ENCODE measurements at places on chromosomes 5 and 9.
A peak's percentile ranks its signal among the peaks of the same experiment; 100 is the strongest.

GRCh38 chr5:173786286-173787187 is 101.6 kb upstream of the CPEB4 start:
- no peak for DNase-seq

DNA sequence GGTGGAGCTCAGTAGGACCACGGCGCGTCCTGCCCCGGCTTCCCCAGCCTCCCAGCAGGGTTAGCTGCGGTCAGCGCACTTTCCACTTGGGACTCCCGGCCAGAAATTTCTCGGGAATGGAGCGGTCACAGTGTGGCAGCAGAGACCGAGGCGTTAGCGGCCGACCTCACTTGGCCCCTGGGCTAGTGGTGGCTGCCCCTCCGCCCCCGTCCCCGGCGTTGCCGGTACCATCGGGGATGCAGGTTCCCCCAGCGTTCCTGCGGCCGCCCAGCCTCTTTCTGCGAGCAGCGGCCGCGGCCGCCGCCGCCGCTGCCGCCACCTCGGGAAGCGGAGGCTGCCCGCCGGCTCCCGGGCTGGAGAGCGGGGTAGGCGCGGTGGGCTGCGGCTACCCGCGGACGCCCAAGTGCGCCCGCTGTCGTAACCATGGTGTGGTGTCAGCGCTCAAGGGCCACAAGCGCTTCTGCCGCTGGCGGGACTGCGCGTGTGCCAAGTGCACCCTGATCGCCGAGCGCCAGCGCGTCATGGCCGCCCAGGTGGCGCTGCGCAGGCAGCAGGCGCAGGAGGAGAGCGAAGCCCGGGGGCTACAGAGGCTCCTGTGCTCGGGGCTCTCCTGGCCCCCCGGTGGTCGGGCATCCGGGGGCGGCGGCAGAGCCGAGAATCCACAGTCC is 460 bp downstream of the DMRTA1 start:
- DNase-seq, result peak; percentile 55

DNA sequence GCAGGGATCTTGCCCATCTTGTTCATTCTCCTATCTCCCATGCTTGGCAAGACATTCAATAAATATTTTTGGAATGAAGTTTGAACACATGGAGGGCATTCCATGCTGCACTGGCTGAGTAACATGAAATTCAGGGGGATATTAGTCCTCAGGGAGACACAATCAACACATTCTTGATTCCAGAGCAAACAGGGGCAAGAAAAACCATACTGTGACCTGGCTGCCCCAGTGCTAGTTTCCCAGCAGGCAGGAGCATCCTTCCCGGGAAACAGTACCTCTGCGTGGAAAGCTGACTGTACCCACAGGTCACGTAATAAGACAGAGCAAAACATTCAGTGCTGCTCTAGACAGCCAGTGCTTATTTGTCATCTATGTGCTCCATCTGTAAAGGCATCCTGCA is 66.3 kb upstream of the SPOCK1 start:
- DNase-seq, result no peak

GRCh38 chr5:72232838-72233237 is 87.2 kb downstream of the MRPS27 start:
- DNase-seq, result no peak

DNA sequence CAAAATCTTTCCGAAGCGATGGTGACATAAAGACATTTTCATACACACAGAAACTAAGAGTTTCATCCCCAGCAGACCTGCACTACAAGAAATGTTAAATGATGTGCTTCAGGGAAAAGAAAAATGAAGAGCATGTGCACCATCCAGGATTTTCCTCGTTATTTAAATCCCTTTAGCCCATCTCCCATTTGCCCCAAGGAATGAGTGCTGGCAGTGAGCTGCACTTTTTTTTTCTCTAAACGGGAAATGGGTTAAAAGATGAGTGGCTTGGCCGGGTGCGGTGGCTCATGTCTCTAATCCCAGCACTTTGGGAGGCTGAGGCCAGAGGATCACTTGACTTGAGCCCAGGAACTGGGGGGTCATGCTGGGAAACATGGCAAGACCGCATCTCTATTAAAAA is 6.8 kb upstream of the LRRC14B start:
- no peak for DNase-seq

DNA sequence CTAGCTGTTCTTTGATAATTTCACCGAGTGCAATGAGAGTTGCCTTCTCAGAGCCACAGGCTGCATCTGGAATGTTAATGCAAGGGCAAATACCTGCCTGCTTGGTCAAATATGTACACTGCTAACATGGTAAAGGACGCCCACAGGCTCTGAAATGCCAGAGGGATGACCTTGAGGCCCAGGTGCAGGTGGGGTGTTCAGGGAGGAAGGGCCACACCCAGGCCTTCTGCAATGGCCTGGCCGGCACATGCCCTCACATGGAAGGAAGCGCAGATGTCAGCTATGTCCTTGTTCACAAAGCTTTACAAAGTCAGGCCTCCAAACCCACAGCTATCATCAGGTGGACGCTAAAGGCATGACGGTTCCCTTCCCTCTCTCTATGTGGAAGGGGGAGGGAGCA is 48.6 kb downstream of the HRH2 start:
- no peak for DNase-seq

- no peak for DNase-seq
These were observed 131.5 kb upstream of the TNC start for GRCh38 chr9:115249488-115249887.

GRCh38 chr5:176855598-176855997 is 43.5 kb downstream of the HK3 start:
- no peak for DNase-seq

- DNase-seq, result no peak
These were observed 232.7 kb downstream of the CCDC171 start for GRCh38 chr9:15785584-15785983.

GRCh38 chr5:62283005-62283404 is 23.0 kb upstream of the KIF2A start:
- DNase-seq, result no peak

DNA sequence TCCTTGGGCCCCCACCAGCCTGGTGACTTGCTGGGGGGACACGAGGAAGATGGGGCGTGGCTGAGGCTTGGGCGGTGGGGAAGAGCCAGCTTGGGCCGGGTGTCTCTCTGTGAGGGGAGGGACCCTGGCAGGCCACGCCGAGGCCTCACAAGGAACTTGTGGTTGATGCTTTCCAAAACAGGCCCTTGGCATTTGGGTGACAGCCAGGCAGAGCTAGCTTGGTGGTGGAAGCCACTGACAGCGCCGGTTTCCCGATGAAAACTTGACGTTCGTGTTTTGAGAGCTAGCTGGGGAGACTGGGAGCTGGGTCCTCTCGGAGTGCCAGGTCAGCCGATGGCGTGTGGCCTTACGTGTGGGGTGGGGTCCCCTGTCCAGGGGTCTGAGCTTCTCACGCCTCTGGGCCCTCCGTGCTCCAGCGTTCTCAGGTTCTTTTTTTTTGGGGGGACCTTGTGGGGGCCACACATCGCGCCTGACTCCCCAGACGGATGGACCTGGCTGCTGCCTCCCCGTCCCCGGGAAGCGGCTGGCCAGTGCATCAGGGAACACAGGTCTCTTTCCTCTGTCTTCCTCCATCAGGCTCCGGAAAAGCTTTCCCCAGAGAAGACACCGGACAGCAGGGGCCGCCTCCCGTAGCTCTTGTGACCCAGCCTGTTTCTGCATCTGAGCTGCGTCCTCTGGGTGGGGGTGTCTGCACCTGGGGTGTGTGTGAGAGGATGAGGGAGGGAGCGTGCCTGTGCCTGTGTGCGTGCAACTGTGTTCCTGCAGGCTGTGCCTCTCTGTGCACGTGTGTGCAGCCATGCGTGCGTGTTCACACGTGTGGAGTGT is 129.3 kb upstream of the LPCAT1 start:
- DNase-seq, result no peak

GRCh38 chr9:118423721-118424120 is 719.5 kb downstream of the TLR4 start:
- no peak for DNase-seq

DNA sequence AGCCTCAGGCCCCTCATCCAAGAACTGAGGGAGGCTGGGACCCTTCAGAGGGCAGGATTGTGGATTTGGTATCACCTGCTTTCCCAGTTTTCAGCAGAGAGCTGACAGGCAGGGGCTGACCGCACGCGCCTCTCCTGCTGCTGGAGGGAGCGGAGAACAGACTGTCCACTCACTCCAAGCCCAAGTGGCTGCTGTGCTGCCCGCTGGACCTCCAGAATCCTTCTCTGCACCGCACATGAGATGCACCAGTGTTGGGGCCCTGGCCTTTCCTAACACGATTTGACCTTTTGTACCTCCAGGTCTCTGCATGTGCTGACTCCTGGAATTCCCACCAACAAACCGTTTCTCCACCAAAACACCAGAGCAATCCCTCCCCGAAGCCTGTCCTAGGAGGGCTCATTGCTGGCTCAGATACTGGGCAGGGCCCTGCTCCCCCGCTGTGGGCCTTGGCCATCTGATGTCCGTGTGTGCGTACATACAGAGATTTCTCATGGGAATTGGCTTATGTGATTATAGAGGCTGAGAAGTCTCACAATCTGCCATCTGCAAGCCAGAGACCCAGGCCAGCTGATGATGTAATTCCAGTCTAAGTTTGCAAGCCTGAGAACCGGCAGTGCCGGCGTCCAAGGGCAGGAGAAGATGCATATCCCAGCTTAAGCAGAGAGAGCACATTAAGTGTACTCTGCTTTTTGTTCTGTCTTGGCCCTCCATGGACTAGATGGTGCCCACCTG is 141.7 kb downstream of the GADD45G start:
- DNase-seq, result no peak

- DNase-seq, result no peak
These were observed 107.4 kb downstream of the ZNF462 start for GRCh38 chr9:106970219-106970975.

GRCh38 chr5:91189480-91190313 is 193.4 kb downstream of the ARRDC3 start:
- no peak for DNase-seq

- peak; percentile 83 for DNase-seq
These were observed 71.4 kb downstream of the RALGPS1 start for GRCh38 chr9:126985870-126986498.

- DNase-seq, result no peak
These were observed 101.6 kb upstream of the MAP1B start for GRCh38 chr5:72005671-72006070.

DNA sequence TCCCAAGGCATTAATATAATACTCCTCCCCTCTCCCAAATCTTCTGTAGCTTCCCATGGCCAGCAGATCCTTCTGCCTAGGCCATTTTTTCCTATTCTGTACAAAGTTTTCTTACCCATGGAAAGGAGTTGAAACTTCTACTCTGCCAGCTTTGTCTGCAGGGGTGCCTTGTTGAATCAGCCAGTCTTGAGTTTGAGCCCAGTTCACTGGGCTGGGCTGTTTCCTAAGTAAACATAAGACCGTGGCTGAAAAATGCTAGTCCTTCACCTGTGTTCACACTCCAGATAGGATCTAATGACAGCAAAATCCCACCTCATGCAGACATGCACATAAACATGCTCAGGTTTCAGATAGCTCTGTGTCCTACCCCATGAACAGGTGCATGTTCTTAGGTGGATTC is 10.4 kb downstream of the TEX48 start:
- no peak for DNase-seq

DNA sequence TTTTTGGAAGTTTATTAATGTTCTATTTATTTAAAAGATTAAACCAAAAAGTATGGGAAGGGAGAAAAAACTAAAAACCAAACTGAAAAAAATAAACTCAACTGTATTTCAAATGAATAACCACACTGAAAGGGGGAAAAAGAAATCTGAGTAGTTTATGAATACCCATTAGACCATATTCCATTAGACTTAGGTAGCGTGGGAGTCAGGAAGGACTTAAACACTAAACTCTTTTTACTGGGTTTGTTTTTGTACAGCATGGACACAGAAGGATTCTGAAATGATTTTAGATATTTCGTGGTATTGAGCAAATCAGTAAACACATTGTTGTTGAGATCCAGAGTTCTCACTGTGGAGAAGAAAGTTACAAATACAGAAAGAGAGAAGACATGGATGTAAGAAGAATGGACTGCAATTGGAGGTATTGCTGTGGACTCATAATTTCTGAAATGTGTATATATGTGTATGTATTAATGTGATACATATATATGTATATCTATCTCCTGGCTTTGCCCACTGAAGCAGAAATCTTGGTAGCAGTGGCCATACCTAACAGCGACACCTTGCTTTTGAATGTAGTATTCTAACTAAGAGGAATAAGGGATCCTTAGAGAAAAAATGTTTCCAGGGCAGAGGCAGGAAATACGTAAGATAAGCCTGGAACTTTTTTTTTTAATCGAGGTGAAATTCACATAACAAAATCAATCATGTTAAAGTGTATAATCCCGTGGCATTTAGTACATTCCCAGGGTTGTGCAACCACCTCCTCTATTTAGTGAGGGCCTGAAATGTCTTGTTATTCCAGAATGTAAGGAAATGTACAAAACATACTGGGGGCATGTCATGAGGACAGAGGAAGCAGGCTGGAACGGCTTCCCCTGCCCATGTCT is 228.8 kb downstream of the SMARCA2 start:
- no peak for DNase-seq

- DNase-seq, result peak; percentile 63
These were observed 7.7 kb downstream of the IL17B start for GRCh38 chr5:149371296-149371962.

- DNase-seq, result no peak
These were observed 13.8 kb downstream of the BARHL1 start for GRCh38 chr9:132596200-132596599.

DNA sequence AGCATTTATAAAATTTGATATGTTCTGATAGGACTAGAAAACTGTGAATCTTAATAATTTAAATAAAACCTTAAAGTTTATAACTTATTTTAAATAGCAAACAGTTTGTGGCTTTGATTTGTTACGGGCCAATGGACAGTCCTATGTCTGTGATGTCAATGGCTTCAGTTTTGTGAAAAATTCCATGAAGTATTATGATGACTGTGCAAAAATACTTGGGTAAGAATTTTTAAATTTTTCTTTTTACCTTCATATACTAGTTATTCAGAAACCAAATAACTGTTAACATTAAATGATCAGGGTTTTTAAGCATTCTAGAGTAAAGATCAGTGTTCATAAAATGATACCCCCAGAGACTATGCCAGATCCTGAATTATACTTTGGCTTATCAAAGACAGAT is 31.1 kb downstream of the PPIP5K2 start:
- DNase-seq, result no peak

DNA sequence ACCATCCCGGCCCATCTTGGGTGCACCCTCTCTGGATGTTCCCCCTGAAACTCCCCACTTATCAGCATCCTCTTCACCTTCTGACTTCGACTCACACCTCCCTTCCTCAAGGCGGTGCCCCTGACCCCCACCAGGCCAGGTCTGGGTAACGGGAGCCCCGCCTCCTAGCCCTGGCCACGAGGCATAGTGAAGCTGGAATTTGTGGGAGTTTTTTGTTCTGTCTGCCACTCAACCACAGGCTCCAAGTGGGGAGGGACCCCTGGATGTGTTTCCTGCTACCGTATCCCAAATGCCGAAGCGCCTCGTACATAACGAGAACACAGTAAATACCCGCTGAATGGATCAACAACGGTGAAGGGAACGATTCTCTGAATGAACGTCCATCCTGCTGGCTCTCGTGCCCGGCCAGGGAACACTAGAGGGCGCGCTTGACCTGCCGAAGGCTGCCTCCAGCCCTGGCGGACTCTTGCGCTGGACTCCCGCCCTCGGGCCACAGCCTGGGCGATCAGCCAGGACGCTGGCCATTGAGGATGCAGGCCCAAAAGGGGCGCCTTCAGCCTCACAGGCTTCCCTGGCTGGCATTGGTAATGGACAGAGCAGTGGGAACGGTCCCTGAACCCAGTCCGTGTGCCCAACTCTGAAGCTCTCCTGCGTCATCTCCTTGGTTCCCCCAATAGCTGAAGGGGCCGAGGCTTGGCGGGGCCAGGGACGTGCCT is 47.3 kb upstream of the PHYKPL start:
- DNase-seq, result peak; percentile 58

Measured in activated naive CD8-positive, alpha-beta T cell treated with anti-CD3 and anti-CD28 coated beads for 36 hours (primary cell).